ENCODE measurements at places on chromosomes 2 and 18. TPM values are rescaled to one million over a fixed set of nuclear protein-coding genes. Genes with fewer than 3 reads are reported as not detected.

RAB1A gene
- 335 TPM for polyA plus RNA-seq

IL36G gene
- 1.0 TPM for polyA plus RNA-seq

ARHGAP15 gene
- polyA plus RNA-seq: not detected

ERICH2 gene
- polyA plus RNA-seq: 3.1 TPM

ACADL gene
- 1.1 TPM for polyA plus RNA-seq

UGT1A4 gene
- not detected for polyA plus RNA-seq

GKN2 gene
- polyA plus RNA-seq: not detected

RAPGEF4 gene
- polyA plus RNA-seq: 2.0 TPM

CYBRD1 gene
- 46.0 TPM for polyA plus RNA-seq

RAMP1 gene
- polyA plus RNA-seq: 329 TPM

MC2R gene
- polyA plus RNA-seq: not detected

CKAP2L gene
- polyA plus RNA-seq: 7.2 TPM

FAM237A gene
- not detected for polyA plus RNA-seq

DNA sequence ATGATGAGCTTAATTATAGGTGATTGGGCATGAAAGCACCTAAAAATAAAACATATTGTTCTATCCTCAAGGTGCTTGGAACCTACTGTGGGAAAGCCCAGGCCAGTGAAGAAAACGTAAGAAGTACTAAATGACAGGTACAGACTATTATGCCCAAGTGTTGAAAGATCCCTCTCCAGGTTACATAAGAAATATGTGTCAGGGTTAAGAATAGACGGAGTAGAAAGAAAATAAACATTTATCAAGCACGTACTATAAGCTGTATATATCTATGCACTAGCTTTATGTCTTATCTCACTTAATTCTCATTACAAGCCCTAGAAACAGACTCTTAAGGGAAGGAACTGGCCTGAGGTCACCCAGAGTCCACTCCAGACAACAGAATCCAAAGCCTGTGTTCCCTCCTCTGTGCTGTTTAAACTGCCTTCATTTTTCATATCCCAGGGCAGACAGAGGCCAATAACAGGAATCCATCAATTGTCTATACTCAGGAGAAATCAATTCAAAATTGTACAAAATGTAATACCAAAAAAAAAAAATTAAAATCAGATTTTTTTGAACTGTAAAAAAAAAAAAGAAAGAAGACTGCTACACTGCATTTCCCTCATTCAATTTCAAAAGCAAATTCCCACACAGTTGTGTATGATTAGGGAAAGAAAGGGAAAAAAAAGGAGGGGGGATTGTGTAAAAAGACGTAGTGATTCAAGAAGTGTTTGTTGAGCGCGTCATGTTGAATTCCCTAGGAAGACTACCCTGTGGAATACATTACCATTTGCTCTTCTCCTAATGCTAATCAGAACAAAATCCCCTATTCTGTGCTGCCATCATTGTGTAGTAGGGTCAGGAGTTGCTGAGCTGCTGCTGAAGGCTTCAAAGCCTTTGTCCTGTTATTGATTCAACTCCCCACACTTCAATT, 156.3 kb downstream of the IRS1 start:
- H3K27me3 ChIP-seq: no peaks in the 10 kb centered on the region
- no peak for DNase-seq
- H3K4me3 ChIP-seq: no peak overlapping the region

DNA sequence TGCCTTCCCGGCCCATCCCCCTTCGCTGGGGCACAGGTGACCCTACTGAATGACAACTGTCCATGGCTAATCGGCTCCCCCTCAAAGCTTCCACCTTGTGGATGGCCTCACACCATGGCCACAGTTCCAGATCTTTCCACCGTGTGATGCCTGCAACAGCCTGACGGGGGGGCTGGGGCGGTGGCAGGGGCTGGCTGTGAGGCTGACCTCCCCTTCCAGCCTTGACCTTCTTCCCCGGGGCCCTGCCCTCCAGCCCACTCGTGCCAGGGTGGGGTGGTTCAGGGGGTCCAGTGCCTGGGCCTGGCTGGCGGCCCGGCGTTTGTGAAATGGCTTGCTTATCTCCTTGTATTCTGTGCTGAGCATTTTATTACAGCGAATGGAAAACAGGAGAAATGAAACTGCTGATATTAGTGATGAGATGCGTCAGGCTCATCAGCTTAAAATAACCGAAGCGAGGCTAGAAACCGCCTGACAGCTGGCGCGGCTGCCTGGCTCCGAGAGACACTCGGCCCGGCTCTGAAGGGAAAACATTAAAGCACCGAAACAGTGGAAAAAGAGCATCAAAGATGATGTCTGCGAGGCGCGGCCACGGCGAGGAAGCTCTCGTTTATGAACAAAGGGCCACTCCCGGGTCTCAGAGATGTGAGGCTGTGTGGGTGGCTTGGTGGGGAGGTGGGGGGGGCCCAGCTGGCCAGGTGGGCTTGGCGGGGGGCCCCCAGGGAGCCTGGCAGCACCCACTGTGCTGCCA, 916 bp upstream of the PDCD1 start:
- no peak for DNase-seq
- peaks cover 7% of the 10 kb centered on the region for H3K4me1 ChIP-seq
- H3K27ac ChIP-seq: peak overlapping the region; percentile 23
- H3K36me3 ChIP-seq: no peaks in the 10 kb centered on the region
- H3K27me3 ChIP-seq: no peaks in the 10 kb centered on the region

- H3K27me3 ChIP-seq: no peaks in the 10 kb centered on the region
- no peaks in the 10 kb centered on the region for H3K36me3 ChIP-seq
- no peak overlapping the region for H3K27ac ChIP-seq
- no peak overlapping the region for H3K4me3 ChIP-seq
- peaks cover 5% of the 10 kb centered on the region for H3K4me1 ChIP-seq
- no peak for DNase-seq
Measured at GRCh38 chr2:165815299-165816141, 21.5 kb upstream of the GALNT3 start.

DNA sequence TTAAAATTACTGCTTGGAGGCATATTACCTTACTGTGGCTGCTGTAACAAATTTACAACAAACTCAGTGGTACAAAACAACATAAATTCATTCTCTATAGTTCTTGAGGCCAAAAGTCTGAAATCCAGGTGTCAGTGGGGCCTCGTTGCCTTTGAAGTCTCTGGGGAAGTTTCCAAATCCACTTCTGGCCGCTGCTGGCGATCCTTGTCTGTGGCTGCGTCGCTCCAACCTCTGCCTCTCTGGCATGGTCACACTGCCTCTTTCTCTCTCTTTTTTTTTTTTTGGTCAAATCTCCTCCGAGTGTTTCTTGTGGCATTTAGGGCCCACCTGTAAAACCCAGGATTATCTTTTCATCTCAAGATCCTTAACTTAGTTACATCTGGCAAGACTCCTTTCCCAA, 182.8 kb downstream of the ST6GAL2 start:
- H3K27ac ChIP-seq: no peak overlapping the region
- no peak for DNase-seq
- no peaks in the 10 kb centered on the region for H3K27me3 ChIP-seq
- no peaks in the 10 kb centered on the region for H3K36me3 ChIP-seq

- H3K4me3 ChIP-seq: no peak overlapping the region
- DNase-seq: no peak
- no peaks in the 10 kb centered on the region for H3K4me1 ChIP-seq
- no peak overlapping the region for H3K27ac ChIP-seq
Measured at GRCh38 chr2:57793310-57793709, 253.3 kb upstream of the VRK2 start.

GRCh38 chr2:24517247-24517646, 26.2 kb downstream of the NCOA1 start:
- no peaks in the 10 kb centered on the region for H3K27me3 ChIP-seq
- DNase-seq: peak; percentile 24
- H3K4me1 ChIP-seq: peaks cover 8% of the 10 kb centered on the region
- H3K27ac ChIP-seq: peak overlapping the region; percentile 2
- H3K4me3 ChIP-seq: no peak overlapping the region
- H3K36me3 ChIP-seq: no peaks in the 10 kb centered on the region

DNA sequence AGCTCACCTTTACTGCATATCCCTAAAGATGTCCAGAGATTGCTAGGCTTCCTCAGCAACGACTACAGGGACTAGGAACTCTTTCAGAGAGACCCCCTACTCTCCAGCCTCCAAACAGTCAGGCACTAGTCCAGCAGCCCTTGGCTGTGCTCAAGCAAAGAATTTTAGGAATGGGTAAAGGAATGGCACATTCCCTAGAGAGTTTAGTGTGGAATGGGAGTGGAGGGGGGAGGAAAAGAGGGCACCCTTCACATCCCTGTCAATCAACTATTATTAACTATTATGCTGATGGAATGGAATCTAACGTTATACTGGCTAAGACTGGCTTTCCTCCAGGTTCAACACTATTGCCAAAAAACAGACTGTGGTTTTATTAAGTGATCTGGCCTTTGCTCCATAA, 64.8 kb downstream of the IKZF2 start:
- H3K4me3 ChIP-seq: no peak overlapping the region
- peaks cover 6% of the 10 kb centered on the region for H3K4me1 ChIP-seq
- H3K36me3 ChIP-seq: no peaks in the 10 kb centered on the region
- no peak overlapping the region for H3K27ac ChIP-seq
- DNase-seq: no peak
- no peaks in the 10 kb centered on the region for H3K27me3 ChIP-seq

DNA sequence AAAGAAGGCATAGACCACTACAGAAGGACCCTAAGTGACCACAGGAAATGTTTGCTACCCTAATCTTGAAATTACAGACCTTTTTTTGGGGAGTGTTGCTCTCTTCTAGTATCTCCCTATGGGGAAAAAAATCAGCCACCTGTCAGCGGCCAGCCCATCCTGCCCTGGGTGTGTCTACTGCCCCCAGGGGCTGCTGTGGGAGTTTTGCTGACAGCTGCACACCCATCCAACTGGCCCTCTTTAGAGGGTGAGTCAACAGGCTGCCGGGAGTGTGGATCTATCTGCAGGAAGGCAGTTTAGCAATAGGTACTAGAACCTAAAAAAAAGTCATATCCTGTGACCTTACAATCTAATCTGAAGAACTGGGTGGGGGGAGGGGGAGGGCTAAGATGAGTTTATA, 796 bp upstream of the DYSF start:
- H3K27me3 ChIP-seq: peaks cover 37% of the 10 kb centered on the region
- no peak overlapping the region for H3K27ac ChIP-seq
- H3K36me3 ChIP-seq: no peaks in the 10 kb centered on the region
- DNase-seq: peak; percentile 41

- no peak overlapping the region for H3K4me3 ChIP-seq
- H3K4me1 ChIP-seq: no peaks in the 10 kb centered on the region
- no peak for DNase-seq
- H3K36me3 ChIP-seq: no peaks in the 10 kb centered on the region
Measured at GRCh38 chr2:51220606-51221005, 188.7 kb upstream of the NRXN1 start.

- H3K27ac ChIP-seq: no peak overlapping the region
- DNase-seq: no peak
- H3K4me3 ChIP-seq: no peak overlapping the region
- H3K4me1 ChIP-seq: no peaks in the 10 kb centered on the region
- H3K27me3 ChIP-seq: no peaks in the 10 kb centered on the region
- no peaks in the 10 kb centered on the region for H3K36me3 ChIP-seq
Measured at GRCh38 chr2:172219201-172219600, 116.5 kb upstream of the DLX2 start.

- DNase-seq: no peak
- no peaks in the 10 kb centered on the region for H3K36me3 ChIP-seq
- H3K27me3 ChIP-seq: no peaks in the 10 kb centered on the region
Measured at GRCh38 chr2:29991086-29991485, 69.7 kb upstream of the ALK start.

- H3K4me1 ChIP-seq: no peaks in the 10 kb centered on the region
- H3K27ac ChIP-seq: no peak overlapping the region
- H3K27me3 ChIP-seq: no peaks in the 10 kb centered on the region
- H3K4me3 ChIP-seq: no peak overlapping the region
Measured at GRCh38 chr2:145597809-145598208, 1077.9 kb upstream of the ZEB2 start.

GRCh38 chr2:56475191-56475590, 291.4 kb downstream of the CCDC85A start:
- H3K4me1 ChIP-seq: no peaks in the 10 kb centered on the region
- no peak for DNase-seq
- no peak overlapping the region for H3K27ac ChIP-seq
- H3K27me3 ChIP-seq: no peaks in the 10 kb centered on the region
- no peak overlapping the region for H3K4me3 ChIP-seq

- no peaks in the 10 kb centered on the region for H3K27me3 ChIP-seq
- H3K36me3 ChIP-seq: no peaks in the 10 kb centered on the region
- H3K4me1 ChIP-seq: peaks cover 2% of the 10 kb centered on the region
- no peak overlapping the region for H3K4me3 ChIP-seq
Measured at GRCh38 chr2:71736986-71737385, 283.6 kb downstream of the DYSF start.

DNA sequence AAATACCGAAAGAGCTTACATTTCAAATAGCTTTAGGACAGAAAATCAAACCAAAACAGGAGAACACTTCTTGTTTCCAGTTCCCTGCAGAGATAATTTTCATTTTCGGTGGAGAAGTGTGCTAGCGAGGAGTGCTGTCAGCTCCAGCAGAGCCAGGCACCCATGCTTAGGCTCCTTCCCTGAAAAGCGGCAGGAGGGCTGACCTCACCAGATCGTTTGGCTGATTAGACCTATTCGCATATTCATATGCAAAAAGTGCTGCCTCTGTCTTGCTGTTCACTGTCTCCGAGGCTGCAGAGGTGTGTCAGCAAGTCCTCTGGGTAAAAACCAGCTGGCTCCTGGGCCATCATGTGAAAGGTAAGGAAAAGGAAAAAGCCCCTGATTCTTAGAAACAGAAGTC, 225.8 kb upstream of the COPS8 start:
- peaks cover 15% of the 10 kb centered on the region for H3K4me1 ChIP-seq
- no peaks in the 10 kb centered on the region for H3K27me3 ChIP-seq
- no peak overlapping the region for H3K27ac ChIP-seq
- no peak overlapping the region for H3K4me3 ChIP-seq
- no peaks in the 10 kb centered on the region for H3K36me3 ChIP-seq

GRCh38 chr2:197092431-197092830, 165.9 kb upstream of the PGAP1 start:
- DNase-seq: peak; percentile 45
- H3K27ac ChIP-seq: peak overlapping the region; percentile 25
- no peaks in the 10 kb centered on the region for H3K36me3 ChIP-seq

GRCh38 chr2:126970583-126970982, 71.9 kb downstream of the TEX51 start:
- H3K4me1 ChIP-seq: peaks cover 3% of the 10 kb centered on the region
- DNase-seq: no peak
- no peak overlapping the region for H3K4me3 ChIP-seq
- no peak overlapping the region for H3K27ac ChIP-seq
- H3K36me3 ChIP-seq: no peaks in the 10 kb centered on the region

Data from hepatocyte (in vitro differentiated cells).